ENCODE measurements at places on chromosomes 7 and 10. TPM values are rescaled to one million over a fixed set of nuclear protein-coding genes. Genes with fewer than 3 reads are reported as not detected.

GRCh38 chr10:76647301-76647700 is 990.3 kb downstream of the KCNMA1 start:
- no peak for DNase-seq

GRCh38 chr7:109101332-109101731 is 531.7 kb downstream of the DNAJB9 start:
- no peak for DNase-seq

- no peak for DNase-seq
Observed at GRCh38 chr10:16440396-16441133, 3.8 kb downstream of the PTER start.

IDI2 gene
- total RNA-seq = not detected

GRCh38 chr10:95445837-95446486 is 115.2 kb downstream of the SORBS1 start:
- DNase-seq = no peak

STK31 gene
- 0.30 TPM for total RNA-seq

FBXL15 gene
- total RNA-seq = 10.4 TPM

DNA sequence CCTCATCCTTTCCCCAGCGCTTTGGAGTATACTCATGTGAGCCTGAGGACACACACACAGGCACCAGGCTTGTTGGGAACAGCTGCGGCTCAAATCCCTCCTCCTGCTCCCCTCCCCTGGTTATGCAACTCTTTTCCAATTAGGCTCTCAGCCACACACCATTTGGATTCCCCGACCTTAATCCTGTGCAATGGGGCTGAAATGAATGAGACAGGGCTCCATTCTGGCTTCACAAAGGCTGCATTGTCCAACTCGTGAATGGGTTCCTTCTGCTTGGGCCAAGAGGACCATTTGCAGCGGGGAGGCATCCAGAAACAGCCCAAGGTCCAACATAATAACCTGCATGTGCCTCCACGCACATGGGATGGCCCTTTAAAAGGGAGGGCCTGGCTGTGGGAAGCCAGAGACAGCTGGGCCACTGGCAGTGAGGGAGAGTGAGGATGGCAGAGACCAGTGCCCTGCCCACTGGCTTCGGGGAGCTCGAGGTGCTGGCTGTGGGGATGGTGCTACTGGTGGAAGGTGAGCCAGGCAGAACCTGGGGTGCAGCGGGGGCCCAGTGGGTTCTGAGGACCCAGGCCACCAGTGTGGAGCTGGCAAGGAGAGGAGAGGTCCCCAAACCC is at the start of gene RGR:
RGR (plus strand) TSS at position 403 of the 620 bp plus-strand sequence; CDS start at position 441, 38 bp downstream.
- no peak for DNase-seq

GRCh38 chr7:131904760-131905327 is 348.4 kb upstream of the PODXL start:
- DNase-seq = no peak

CTNNA3 gene
- total RNA-seq = not detected

GRCh38 chr10:42996588-42996987 is 80.3 kb upstream of the RET start:
- no peak for DNase-seq

ADAM12 gene
- 1.2 TPM for total RNA-seq

GRCh38 chr10:96421995-96422394 is 63.2 kb upstream of the OPALIN start:
- DNase-seq = no peak

GRCh38 chr10:103960103-103960502 is 6.8 kb upstream of the SLK start:
- DNase-seq = no peak

GRCh38 chr7:69883399-69883891 is 285.2 kb downstream of the AUTS2 start:
- DNase-seq = no peak

GRCh38 chr7:29587195-29587808 is 23.7 kb downstream of the PRR15 start:
- DNase-seq = no peak

DNA sequence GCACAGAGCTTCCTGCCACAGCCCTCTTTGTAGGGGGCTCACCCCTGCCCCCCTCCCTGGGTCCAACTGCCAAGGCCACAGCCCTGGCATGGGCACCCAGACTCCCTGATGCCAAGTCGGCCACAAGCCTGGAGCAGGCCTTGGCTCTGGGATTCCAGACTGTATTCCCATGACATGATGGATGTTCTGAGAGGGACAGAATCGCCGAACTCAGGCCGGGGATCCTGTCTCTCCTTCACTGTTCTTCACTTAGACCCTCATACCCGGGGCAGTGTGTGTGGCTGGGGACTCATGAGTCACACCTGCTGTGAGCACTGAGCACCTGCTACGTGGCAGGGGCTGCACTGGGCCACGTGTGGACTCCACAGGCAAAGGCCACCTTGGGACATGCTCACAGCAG is 7.9 kb downstream of the CALML5 start:
- no peak for DNase-seq

- no peak for DNase-seq
Observed at GRCh38 chr7:4931943-4932342, 27.0 kb downstream of the MMD2 start.

OPN4 gene
- not detected for total RNA-seq

SFTPA1 gene
- total RNA-seq = not detected

GRCh38 chr10:71512761-71513539 is 116.2 kb downstream of the CDH23 start:
- DNase-seq = no peak

- DNase-seq = no peak
Observed at GRCh38 chr10:21230219-21230618, 295.3 kb downstream of the SKIDA1 start.

TMEM236 gene
- total RNA-seq = 0.06 TPM

TMEM130 gene
- not detected for total RNA-seq

MYH16 gene
- total RNA-seq = not detected

DNA sequence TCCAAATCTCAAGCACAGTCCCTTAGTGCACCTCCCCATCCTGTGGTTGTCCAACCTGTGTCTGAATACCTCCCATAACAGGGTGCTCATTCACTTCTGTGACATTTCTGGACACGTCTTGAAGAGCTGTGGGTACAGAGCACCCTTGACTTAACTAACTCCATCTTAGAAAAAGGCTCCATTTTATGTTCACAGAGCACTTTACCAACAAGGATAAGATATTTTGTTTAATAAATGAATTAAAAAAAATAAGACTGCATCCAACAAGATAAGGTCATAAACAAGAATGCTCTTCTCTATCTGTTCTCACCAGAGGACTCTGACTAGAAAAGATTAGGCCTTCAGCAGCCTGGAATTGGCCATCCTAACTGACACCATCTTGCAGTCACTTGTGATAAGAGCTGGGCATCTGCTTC is 335.2 kb upstream of the ZNF32 start:
- no peak for DNase-seq

DNA sequence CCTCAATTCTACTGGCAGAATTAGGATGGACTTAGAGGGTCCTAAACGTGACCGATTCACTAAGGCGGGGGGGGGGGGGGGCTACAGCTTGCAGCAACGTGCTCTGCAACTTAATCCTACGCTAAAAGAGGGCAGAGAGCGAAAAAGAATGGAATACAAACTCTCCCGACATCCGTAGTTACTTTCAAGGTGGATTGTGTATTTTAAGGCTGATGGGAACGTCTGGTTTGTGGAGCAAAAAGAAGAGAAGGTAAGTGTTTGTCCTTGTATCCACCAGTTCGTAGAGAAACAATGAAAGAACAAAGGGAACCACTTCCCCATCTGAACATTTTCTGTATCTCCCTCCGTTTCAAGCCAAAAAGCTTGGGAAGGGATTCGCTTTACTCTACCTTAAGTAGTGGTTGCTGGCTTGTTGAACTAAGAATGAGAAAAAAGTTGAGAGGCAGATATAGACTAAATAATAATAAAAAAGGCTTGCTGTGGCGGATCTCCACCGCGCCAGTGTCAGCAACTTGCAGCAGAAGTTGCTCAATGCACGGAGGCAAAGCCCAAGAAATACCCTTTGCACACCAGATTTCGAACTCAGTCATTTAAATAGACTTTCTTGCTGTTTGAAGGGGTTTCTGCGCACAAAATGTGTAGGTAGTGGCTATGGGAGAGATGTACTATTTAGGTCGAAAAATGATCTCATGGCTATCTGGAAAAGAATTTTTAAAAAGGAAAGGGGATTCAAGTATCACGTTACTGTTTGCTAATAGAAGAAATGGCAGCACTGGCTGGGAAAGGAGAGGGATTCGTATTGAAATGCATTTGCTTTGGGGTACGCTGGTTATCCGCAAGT is 736 bp downstream of the SKIDA1 start:
- DNase-seq = no peak

DNA sequence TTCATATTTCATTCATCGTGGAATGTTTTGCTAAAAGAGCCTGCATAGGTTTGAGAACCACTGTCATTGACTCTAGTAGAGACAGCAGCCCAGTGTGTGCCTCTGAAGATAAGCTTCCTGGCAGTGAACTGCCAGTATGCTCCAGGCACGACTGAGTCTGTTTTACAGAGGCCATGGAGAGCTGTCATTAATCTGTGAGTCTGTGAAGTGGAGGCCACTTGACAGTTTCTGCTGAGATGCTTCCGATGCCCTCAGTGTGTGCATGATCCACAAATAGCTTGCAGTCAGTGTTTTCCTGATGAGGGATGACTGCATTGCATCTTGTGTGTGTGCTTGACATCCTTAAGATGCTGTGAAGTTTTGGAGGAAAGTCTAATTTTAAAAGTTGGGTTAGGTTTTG is 162.2 kb downstream of the PFKFB3 start:
- DNase-seq = no peak

DNA sequence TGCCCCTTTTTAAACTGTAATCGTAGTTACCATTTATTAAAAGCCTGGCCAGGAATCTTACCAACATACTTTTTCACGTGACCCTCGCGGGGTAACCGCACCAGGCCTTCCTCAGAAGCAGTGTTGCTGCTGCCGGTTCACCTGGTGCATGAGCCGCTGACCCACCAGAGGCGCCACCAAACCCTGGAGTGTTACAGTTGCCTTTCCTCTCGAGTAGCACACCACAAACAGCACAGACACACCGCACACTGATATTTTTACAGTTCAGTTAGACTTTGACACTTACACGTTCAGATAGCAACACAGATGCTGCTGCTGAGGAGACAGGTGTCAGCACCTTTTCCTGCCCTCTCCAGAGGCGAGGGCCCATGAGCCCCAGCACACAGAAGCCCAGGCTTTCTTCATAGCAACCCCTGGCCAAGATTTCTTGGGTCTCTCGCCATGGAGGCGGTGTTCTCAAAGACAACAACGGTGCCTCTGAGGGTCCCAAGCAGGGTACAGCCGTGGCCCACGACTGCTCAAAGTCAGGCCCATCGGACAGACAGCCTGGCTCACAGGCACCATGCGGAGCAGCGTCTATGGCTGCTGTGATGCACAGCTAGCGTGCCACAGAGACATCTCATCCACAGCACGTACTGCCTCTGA is 123.1 kb downstream of the DIP2C start:
- no peak for DNase-seq

GRCh38 chr10:48456361-48456804 is 148.5 kb downstream of the ARHGAP22 start:
- DNase-seq = no peak

DNA sequence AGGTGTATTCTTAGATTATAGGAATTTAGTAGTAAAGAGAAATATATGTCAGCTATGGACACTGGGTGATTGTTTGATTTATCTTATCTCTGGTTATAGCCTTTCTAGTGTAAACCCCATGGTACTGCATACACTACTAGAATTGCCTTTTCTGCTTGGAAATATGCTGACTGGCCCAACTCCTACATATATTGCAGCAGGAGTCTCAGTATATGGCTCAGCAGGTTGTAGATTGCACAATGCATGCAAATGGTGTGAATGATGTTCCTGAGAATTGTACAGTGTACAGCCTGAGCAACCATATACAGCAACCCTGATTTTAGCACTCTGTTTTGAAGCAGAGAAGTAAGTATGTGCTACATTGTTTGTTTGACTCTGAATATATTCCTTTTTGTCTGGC is 153.4 kb upstream of the NPY start:
- DNase-seq = no peak

GRCh38 chr7:142669074-142669654 is 80.1 kb upstream of the PRSS1 start:
- no peak for DNase-seq

THSD7A gene
- not detected for total RNA-seq

HOXA2 gene
- total RNA-seq = not detected

DNAJC30 gene
- 14.4 TPM for total RNA-seq

- no peak for DNase-seq
Observed at GRCh38 chr10:28559618-28560017, 26.7 kb downstream of the WAC start.

GRCh38 chr10:50529660-50530059 is 94.1 kb downstream of the SGMS1 start:
- no peak for DNase-seq

DNA sequence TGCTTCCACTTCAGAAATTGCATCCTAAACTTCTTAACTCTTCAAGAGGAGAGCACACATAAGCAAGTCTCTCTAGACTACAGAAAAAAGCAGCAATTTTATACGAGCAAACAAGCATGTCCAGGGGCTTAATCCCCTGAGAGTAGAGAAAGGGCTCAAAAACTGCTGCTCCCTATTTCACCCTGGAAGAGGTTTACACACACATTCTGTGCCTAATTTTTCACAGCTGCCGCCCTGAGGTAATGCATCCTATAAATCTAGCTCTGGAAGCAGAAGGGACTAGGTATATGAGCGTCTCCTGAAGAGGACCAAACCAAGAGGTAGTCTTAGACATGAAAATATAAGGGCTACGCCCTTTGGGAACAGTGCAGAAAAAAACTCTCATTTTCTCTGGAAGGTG is 73.1 kb downstream of the CRPPA start:
- DNase-seq = no peak

SPDYE16 gene
- not detected for total RNA-seq

UNCX gene
- total RNA-seq = not detected

Data from CD4-positive, alpha-beta T cell (primary cell).